PC-3 (cell line): ENCODE measurements at places on chromosomes 12 and 14.

- DNase-seq = peak; percentile 33
Observed at GRCh38 chr12:94710933-94711332, 60.6 kb upstream of the TMCC3 start.

- peak; percentile 82 for DNase-seq
Observed at GRCh38 chr12:50639721-50640120, 124.2 kb upstream of the ATF1 start.

GRCh38 chr12:51970904-51971646, 19.6 kb downstream of the ACVR1B start:
- peak; percentile 59 for DNase-seq

DNA sequence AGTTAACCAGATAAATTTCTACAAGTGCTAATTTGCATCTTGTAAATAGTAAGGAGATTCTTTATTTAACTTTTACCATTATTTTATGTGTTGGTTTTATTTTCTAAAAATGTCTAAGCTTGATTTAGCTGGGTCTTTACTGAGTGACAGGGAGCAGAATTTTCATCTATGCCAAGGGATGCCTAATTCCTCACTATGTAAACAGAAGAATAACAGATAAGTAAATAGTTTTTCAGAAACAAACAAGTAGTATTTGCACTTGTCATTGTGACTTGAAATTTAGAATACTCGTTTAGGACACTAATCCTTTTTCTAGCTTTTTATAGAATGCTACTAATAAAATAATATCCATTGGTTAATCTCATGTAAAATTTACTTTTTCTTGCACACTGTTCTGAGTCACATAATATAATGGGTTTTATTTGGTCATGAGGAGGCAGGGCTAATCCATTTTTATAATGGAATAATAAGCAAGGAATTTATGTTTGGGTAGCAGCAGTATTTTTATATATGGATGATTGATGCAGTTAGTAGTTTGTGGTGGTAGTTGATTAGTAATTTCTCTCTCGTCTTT, 746.5 kb downstream of the SLC6A15 start:
- DNase-seq = peak; percentile 55

DNA sequence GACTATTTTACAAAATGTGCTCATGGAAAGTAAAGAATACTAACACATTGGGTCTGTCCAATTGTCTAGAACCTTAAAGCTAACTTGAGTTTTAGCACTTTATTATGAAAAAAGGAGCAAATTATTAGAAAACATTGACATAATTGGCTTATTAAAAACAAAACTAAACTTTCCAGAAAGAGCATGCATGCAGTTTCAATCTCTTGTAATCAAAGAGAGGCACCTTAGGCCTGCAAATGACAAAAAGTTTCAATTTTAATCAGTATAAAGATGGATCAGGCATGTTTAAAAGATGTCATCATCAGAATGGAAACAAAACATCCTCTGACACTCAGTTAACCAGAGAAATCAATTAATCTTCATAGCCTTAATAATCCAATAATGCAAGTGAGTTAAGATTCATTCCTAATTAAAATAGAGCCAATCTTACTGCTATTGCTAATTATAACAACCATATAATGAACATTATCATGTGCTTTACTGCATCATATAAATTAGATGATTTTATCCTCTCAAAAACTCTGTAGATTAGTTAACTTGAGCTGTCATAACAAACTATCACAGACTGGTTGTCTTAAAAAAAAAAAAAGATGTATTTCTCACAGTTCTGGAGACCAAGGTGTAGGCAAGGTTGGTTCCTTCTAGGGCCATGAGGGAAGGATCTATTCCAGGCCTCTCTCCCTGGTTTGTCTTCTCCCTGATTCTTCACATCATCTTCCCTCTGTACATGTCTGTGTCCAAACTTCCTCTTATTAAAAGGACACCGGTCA, 131.4 kb downstream of the RPAP3 start:
- no peak for DNase-seq

GRCh38 chr14:100092832-100093231, 27.6 kb downstream of the EVL start:
- peak; percentile 62 for DNase-seq

DNA sequence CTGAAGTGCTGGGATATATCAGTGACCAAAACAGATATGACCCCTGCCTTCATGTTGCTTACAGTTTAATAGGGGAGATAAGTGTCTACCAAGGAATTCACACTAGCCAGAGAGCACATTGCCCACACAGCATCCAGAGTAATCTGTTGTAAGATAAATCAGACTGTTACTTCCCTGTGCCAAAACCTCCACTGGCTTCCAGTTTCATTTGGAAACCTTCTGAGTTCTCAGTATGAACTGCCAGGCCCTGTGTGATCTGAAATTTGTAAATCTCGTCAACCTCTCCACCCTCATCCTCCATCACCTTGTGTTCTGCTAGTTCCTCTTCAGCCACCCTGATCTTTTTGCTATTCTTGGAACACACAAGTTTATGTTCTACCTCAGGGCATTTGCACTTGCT, 154.7 kb downstream of the ETV6 start:
- DNase-seq = no peak

- no peak for DNase-seq
Observed at GRCh38 chr12:14283489-14284144, 81.9 kb upstream of the ATF7IP start.

- DNase-seq = no peak
Observed at GRCh38 chr14:66539034-66539433, 31.1 kb downstream of the GPHN start.

GRCh38 chr12:46562625-46563225, 190.2 kb upstream of the SLC38A2 start:
- DNase-seq = peak; percentile 95

GRCh38 chr12:96570579-96570978, 81.2 kb downstream of the CFAP54 start:
- DNase-seq = no peak

DNA sequence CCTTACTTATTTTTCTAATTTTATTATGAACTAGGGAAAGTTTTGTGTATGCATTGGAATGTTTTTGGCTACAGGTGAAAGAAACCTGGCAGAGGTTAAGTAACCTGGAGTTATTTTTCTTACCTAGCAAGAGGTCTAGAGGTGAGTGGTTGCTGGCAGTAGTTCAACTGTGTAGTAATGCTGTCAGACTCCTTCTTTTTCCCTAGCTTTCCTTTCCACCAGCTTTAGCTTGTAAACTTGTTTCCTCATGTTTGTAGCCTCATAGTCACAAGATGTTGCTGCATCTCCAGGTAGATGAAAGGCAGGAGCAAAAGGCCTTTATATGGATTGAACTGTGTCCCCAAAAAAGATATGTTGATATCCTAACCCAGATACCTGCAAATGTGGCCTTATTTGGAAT, 105.1 kb upstream of the AMIGO2 start:
- DNase-seq = peak; percentile 84

DNA sequence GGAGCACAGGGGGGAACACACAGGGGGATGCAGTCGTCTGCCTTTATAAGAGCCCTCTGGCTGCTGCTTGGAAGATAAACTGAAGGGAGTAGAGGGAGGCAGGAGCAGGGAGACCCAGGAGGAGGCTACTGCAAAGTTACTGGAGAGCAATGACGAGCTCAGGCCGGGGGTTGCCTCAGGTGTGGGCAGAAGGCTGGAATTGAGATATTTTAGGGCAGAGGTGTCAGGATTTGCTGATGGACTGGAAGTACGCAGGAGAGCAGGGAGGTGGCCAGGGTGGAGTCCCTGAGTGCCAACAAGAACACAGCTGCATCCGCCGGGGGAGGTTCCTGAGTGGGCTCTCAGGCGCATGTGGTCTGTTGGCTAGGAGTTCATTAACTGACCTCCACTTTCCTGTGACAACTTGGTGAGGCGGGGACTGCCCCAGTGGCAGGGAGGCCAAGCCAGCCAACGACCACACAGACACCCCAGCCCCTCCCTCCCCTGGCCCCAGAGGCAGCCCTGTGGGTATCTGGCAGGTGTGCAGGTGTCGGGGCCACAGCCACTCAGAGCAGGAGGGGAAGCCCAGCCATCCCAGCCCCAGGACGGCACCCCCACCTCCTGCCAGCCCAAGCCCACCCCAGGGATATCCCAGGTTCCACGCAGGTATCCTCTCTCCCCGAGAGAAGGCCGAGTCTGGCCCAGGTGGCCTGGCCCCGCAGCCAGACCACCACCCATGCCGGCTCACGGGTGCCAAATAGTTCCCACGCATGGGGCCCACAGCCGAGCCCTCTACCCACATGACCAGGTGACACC, 85.4 kb downstream of the NCOR2 start:
- no peak for DNase-seq

GRCh38 chr12:47947341-47947740, 16.1 kb upstream of the TMEM106C start:
- no peak for DNase-seq
